ENCODE measurements at places on chromosomes 3 and 15.

DNA sequence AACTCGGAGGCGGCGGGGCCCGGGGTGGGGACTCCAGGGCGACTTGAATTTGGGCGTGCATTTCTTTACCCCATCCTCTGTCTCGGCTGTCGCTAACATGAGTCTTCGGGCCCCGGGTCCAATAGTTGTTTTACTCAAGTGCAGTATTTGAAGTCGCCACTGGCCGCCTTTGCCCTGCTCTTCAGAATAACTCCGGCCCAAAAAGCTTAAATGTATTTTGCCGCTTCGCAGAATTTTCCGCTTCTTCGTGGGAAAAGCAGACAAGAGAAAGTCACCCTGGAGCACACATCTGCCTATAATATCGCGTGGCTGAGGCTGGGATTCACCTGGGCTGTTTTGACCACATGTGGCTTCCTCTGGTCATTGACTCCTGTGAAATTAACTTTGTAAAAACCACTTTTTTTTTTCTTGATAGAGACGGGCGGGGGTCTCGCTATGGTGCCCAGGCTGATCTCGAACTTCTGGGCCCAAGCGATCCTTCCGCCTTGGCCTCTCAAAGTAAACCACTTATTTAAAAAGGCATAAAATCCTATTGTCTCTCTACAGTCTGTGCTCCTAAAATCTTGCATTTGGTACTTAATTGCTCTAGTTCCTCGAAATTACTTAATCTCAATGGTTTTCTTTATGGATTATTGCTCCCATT lies 676 bp downstream of the CNOT10 start:
- no peak for DNase-seq

DNA sequence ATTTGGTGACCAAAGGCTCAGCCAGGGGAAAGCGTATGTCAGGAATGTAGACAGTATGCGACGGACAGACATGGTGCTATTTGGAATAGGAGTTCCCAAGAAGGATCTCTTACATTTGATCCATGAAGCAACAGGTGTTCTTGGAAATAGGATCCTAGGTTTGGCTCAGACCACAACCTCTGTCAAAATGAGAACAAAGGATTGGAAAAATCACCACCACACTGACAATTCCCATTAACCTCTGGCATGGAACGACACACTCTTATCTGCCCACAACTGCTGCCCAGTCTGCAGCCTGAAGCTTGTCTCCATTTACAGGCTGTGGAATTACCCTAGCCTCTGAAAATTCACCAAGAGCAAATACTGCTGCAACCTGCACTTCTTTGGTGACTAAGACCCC lies 33.6 kb upstream of the LRRN1 start:
- no peak for DNase-seq

DNA sequence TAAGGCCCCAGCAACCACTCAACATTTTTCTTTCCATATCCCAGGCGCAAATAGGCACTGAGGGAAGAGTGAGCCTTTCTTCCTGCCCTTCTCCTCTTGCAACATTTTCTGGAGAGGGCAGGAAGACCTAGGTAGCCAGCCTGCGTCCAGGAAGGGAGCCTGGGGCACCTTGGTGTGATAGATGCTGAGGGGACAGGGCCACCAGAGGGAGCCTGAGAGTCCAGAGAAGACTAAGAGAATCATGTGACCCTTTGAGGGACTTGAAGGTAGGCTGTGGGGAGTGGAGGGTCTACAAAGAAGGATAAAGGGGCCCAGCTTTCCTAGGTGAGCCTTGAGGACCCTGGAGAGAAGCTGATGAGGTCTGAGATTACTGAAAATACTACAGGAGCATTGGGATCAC lies 346.6 kb downstream of the CNTN6 start:
- no peak for DNase-seq

DNA sequence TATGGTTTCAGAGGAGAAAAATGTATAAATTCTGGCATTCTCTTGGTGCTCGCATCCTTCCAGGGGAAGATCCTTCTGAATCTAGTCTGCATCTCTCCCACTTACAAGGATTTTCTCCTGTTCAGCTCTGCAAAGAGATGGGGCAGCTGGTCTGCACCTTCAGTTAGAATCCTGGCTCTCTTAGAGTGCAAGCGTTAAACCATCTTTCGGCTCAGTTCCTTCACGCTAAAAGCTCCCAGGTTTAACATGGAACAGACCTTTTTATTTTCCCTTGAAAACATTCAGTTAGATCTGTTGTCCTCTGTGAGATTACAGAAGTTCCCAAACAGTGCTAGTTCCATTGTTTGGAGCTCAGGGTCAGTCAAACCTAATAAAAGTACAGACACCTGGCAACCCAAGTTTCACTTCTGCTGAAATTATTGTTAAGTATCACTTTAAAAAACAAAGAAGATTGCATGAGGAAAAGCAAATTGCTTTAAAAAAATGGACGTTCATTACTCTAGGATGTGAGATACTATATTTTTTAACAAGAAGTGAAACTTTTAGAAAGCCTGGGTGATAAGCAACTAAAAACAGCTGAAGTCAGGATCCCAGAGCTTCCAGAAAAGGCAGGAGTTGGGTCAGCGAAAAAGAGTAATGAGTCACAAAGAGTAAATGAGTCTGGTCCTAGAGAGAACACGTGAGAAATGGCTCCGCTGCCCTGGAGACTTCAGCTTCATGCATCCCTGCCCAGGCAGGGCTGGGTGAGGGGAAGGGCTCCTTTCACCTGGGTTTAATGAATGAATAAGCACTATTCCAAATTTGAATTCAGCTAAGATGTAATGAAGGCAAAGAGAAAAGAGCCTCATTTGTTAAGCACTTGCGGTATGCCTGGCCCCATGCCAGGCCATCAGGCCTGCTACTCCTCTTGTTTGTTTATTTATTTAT lies 63.3 kb downstream of the ABTB1 start:
- no peak for DNase-seq

DNA sequence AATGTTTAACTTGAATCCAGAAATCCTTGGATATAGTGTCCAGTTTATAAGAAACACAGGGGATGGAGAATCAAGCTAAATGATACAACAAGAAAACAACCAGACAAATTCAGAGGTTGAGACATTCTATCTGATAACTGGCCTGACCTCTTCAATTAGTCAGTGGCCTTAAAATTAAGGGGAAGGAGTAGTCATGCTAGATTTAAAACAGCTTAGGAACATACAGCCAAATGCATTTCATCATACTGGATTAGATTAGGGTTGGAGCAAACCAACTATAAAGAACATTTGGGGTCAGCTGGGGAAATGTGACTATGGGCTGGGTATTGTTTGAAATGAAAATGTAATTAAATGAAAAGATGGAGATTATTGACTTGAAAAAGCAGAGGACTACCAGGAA lies 53.3 kb downstream of the PPARG start:
- DNase-seq, result no peak
